ENCODE measurements at places on chromosomes 4 and X.

- DNase-seq, result no peak
These were observed 90.1 kb upstream of the PSAPL1 start for GRCh38 chr4:7524843-7525242.

DNA sequence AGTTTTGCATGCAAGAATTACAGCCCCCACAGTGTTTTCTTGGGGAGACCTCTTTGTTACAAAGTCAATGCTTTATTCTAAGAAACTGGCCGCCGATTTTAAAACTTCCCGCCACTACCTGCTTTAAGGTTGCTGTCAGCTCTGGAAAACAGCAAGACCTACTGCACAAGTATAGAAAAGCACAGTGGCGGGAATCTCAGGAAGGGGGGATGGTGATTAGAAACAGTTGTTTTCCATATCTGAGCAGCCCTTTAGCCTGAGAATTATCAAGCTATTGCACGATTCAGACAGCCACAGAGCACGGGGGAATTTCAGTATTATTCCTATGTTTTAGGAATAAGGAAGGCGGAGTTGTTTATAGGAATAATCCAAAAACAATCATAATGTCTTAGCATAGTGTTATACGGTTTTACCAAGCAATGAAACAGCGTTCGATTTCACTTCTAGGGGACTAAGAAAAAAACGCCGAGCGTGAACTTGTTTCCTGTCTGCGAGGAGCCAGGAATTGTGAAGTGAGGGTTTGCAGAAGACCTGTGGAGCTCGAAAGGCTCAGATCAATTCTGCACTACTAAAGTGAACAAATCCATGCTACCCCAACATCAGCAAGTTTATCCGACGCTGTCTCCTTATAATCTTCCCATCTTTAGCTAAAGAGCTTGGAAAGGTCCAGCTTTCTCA lies 81.3 kb downstream of the HMGN5 start:
- DNase-seq, result no peak

GRCh38 chr4:31461421-31461820 lies 741.3 kb downstream of the PCDH7 start:
- DNase-seq, result no peak

- DNase-seq, result no peak
These were observed 837.9 kb downstream of the STPG2 start for GRCh38 chr4:97305351-97305750.

DNA sequence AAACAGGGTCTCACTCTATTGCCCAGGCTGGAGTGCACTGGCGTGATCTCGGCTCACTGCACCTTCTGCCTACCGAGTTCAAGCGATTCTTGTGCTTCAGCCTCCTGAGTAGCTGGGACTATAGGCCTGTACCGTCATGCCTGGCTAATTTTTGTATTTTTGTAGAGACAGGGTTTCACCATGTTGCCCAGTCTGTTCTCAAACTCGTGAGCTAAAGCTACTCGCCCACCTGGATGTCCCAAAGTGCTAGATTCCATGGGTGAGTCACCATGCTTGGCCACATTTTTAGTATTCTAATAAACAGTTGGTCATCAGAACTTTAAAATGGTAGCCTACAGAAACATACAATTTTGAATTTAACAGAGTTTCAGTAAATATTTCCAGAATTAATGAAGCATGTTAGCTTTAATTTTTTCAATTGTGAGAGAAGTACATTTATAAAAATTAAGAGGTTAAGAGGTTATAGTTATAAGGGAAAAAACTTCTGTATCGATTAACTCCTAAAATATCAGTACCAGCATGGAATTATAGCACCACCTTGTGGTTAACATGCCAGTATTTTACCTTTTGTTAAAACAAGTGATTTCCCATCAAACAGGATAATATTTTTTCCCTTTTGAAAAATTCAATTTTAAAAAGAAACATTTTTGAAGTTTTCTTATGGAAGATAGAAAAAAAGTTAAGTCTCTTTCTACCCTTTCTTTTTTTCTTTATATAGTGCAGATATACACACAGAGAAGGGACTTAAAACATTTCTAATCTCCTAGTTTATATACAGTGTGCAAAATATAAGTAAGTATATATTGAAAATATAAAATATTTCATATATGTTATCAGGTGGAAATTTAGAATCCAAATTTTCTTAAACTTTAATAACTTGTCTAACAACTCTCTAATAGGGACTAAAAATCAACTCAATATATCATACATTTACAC lies 35.4 kb downstream of the CEP44 start:
- DNase-seq, result peak; percentile 3

DNA sequence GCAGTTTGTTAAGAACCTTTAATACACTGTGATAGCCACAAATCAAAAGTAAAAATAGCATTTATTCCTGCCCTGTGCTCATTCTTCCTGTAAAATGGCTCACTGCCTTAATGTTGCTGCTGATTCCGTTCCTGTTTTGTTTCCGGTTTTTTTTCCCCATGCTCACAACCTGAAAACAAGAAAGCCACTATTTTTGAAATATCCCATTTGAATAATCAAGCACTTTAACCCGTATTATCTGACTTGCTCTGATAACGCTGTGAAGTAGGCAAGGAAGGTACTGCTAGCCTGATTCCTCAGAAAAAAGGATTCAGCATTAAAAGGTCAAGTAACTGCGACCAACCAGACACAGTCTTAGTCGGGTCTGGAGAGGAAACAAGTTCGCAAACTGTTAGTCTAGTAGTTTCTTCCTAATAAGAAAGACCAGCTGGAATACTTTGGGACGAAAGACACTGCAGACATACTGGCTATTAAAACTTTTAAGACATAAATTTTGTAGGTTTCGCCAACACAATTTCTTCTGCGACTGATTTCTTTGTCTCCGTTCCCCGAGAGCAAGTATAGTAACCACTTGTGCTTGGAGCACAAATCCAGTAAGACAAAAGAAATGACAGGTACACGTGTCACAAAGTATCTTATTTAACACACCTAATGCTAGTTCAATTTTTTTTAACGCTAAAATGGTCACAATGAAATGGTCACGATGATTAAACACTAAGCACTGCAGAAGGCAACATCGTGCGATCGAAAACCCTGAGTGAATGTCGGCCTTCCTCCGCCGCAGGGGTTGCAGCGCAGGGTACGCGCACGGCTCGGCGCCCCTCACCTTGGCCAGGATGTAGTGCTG lies 802 bp downstream of the COX18 start:
- DNase-seq, result peak; percentile 56

DNA sequence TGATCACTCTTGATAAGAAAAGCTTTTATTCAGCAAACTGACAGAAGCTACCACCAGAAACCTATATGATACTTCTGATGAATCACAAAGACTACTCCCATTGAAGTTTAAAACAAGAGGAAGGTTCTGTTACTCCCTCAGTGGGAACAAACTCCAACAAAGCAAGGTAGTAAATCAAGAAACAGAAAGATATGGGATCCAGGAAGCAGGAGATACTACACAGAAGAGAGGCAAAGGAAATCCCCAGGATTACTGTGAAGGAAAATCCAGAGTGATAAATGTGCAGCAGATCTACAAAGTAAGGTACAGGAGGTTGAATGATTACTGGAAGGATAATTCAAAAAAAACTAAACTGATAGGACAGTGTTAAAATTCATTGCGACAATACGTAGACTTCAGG lies 222.4 kb downstream of the HHIP start:
- no peak for DNase-seq

DNA sequence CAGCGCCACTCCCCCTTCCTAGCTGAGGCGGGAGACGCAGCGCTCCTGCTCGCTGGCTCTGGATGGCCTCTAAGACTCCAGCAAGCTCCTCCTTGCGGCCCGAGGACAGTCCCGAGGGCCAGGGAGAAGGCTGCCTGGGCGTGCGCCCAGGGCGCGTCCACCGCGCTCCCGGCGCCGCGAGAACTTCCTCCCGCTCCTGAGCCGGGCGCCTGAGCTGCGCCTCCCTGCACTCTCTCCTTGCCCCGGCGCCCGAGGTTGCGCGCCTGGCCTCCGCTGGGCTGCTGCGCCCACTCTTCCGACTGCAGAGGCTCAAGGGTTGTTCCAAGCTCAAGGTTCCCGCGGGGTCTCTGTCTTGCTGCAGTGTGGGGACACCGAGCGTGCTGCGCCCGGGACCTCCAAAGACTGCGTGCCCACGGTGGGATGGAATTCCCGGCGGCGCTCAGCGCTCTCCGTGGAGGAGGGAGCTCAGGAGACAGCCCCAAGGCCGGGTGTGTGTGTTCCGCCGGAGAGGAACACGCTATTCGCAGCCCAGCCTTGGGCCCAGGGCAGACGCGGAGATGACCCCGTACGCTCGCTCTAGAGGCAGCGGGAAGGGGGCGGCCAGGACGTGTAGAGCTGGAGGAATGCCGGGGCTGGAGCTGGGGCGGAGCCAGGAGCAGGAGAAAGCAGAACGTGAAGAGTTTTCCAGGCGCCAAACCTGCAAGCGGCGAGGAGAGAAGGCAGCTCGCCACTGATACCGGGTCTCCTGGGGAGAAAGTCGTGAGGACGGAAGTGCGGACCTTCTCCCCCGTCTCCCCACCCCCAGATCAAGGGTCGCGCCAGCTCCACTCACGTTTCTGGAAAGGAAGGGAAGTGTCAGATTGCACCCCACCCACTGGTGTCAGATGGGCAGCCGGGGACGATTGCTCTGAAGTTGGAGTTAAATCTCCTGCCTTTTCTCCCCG lies at the start of gene ARHGAP6:
ARHGAP6 (minus strand) TSS at position 753 of the 944 bp plus-strand sequence. CDS start 1,092 bp downstream, outside the sequence.
- DNase-seq, result no peak

DNA sequence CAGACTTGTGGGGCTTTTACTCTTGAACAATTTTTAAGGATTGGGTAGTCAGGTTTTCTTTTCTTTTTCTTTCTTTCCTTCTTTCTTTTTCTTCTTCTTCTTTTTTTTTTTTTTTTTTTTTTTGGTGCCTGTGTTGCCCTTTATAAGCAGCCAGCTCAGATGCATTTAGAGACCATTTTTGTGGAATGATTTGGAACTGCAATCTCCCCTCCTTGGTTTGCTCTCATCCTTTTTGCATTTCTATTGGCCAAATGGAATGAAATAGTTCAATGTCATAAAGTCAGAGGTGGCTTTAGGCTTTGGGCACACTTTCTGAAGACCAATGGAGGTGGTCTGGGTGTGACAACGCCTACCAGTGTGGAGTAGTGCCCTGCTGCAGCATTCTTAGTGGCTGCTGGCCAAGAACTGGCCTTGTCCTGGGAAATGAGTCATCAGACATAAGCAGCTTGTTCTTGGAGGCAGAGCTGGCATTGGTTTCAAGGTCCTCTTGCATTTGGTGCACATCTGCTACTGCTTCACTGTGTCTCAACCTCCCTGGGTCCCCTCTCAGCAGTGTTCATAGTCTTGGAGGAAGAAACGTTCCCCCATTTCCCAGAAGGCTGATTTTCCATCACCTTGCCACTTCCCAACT lies 84.5 kb downstream of the CT47B1 start:
- no peak for DNase-seq

GRCh38 chrX:130321550-130321949 lies 18.2 kb upstream of the SLC25A14 start:
- no peak for DNase-seq

GRCh38 chr4:113438596-113438995 lies 322.9 kb downstream of the CAMK2D start:
- no peak for DNase-seq

GRCh38 chr4:55345980-55346850 lies at the start of gene SRD5A3:
SRD5A3 (plus strand) TSS chr4:55346242; CDS start chr4:55346337, 95 bp downstream.
- DNase-seq, result peak; percentile 92

DNA sequence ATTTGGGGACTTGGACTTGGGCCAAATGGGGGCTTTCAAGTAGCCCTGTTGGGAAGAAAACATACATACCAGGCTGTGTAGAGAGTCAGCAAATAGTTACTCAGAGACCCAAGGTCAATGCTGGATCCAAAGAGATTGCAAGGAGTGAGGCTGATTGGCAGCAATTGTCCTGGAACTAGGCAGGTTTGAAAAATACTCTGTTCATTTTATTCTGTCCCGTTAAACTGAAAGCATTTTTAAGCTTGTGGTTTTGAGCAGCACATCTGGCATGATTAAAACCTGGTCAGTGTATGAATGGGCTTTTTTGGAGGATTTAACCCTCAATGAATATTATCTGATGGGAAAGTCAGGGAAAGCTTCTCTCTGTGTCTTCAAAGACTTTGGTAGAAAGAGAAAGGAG lies 294.3 kb upstream of the BOD1L1 start:
- no peak for DNase-seq

DNA sequence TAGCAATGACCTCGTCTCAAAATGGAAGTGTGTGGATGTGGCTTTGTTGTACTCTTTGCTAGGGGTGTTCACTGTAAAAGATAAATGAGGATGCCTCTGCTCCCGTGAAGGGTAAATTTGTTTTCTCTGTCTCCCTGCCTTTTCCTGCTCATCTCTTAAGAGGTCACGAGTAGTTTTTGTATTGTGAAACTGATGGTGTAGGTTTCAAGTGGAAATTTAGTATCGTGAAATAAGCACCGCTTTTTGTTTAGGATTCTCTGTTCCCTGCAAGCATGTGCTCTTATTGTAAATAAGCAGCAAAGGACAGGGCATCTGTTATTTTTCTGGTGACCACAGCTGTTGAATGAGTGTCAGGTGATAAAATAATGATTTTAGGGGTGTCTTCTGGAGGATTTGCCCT lies 104.6 kb downstream of the PHEX start:
- no peak for DNase-seq

DNA sequence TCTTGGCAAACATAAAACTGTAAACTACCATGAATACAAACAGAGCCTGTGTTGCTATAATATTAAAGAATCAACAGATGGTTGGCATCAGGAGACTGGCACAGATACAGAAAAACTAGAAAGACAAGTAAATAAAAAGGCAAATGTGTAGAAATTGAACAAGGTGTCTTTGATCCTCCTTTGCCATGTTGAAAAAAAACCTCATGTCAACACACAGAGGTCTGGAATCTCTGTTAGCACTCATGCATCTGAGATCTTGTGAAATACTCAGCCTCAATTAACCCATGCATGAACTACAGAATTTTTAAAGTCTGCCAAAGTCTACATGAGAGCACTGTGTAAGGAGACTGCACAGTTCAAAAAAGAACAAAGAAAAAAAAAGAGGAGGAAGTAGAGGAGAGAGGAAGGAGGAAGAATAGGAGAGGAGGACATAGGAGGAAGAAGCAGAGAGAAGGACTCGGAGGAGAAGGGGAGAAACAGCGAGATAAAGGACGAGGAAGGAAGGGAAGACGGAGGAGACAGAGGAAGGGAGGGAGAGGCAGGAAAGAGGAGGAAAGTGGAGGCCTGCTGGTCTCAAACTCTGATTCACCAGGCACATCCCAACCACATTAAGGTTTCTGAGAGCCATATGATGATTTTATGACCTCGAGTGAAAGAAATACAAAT lies 52.8 kb downstream of the PRDM5 start:
- DNase-seq, result no peak

DNA sequence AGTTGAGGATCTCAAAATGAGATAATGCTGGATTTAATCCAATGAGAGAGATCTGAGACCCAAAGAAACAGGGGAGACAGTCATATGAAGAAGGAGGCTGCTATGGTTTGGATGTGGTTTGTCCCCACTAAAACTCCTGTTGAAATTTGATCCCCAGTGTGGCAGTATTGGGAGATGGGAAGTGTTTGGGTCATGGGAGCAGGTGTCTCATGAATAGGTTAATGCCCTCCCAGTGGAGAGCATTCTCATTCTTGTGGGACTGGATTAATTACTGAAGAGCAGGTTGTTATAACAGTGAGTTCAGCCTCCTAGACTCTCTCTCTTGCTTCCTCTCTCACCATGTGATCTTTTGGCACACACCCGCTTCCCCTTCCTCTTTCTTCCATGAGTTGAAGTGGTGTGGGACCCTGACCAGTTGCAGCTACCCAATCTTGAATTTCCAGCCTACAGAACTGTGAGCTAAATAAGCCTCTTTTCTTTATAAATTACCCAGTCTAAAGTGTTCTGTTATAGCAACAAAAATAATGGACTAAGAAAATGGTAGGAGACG lies 70.3 kb downstream of the PPEF2 start:
- DNase-seq, result peak; percentile 39

GRCh38 chrX:142002471-142002870 lies 98.8 kb downstream of the MAGEC1 start:
- DNase-seq, result no peak

- DNase-seq, result no peak
These were observed 236.4 kb upstream of the MID1 start for GRCh38 chrX:10856797-10857196.

GRCh38 chr4:141782205-141782604 lies 145.8 kb downstream of the IL15 start:
- no peak for DNase-seq

Measured in inflammatory macrophage treated with lipopolysaccharide for 1 hour (primary cell).